Stimulated activated CD8-positive, alpha-beta memory T cell treated with anti-CD3 and anti-CD28 coated beads, Interleukin-7, amount 100 ng/mL, for 4 hours (primary cell): ENCODE measurements at places on chromosomes 13 and 19.

- no peak for DNase-seq
Measured at GRCh38 chr13:22110368-22110767, 439.5 kb downstream of the FGF9 start.

GRCh38 chr13:23828086-23828485, 61.1 kb downstream of the MIPEP start:
- no peak for DNase-seq

GRCh38 chr19:51737924-51738323, 13.8 kb downstream of the FPR1 start:
- no peak for DNase-seq

GRCh38 chr13:40069173-40070044, 413.9 kb downstream of the COG6 start:
- peak; percentile 59 for DNase-seq

- DNase-seq: no peak
Measured at GRCh38 chr19:633786-634639, 676 bp upstream of the POLRMT start.

DNA sequence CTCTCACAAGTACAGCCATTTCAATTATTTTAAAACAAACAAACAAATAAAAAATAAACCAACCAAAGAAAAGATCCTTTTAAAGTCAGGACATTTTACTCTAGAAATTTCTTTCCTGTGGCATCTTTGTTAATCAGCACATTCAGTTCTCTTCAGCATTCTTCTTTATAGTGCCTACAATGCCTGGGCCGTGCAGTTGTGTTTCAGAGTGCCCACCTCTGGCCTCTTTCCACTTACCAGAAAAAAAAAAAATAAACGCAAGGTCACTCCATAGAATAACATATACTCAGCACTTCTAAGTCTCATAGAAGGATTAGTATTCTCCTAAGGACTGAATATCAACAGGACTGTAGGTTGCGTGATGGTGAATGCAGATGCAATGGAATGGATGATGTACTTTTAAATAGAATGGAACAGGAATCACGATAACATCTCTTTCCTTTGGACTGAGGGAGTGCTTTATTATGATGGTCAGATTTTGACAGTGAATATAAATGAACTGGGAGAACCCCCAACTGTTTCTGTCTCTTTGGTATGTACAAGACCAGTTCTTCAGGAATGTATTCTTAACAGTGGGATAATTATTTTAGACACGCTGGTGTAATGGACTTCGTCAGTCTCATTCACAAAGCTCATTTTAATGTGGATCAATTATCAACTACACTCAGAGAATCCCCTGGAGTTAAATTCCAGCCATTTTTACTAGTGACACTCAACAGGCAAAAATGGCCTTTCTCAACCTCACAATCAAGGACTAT, 125.0 kb upstream of the NBEA start:
- DNase-seq: no peak

GRCh38 chr13:21898459-21898858, 227.6 kb downstream of the FGF9 start:
- DNase-seq: no peak

DNA sequence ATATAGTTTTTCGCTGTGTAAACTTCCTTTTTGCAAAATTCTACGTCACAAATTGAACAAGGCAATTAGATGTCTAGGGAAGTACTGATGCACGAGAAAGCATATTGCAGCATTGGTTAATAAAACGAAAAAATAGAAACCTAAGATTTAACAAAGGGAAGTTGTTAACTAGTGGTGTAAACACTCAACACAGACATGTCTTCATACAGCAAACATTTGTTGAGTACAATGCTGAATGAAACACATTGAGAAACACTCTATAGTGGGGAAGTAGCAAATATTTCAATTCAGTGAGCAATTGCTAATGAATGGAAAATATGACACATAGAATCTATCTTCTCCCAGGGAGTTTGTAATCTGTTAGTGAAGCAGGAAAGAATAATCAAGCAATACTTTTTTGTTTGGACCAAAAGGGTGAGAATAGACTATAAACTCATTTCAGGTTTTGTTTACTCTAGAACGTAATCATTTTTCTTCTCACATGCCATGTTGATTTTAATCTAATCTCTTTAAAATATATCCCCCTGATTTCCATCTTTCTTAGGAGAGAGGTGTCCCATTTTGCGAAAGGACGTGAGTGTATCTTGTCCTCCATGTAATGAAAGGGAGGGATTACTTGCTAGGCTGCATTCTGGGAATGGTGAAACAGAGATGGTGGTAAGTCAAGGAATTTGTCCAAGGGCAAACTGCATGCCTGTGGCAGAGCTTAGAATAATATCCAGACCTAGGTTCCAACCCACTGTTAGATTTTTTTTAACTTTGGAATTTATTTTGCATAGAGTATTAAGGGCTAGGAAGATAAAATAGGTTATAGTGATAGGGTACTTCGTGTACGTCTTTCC, 1.7 kb upstream of the ANKRD10 start:
- no peak for DNase-seq
